ENCODE measurements at places on chromosomes 4 and X.

GRCh38 chrX:19063030-19063429, 59.2 kb downstream of the ADGRG2 start:
- no peak for DNase-seq

GRCh38 chrX:45524296-45524695, 323.6 kb upstream of the DIPK2B start:
- DNase-seq: no peak

DNA sequence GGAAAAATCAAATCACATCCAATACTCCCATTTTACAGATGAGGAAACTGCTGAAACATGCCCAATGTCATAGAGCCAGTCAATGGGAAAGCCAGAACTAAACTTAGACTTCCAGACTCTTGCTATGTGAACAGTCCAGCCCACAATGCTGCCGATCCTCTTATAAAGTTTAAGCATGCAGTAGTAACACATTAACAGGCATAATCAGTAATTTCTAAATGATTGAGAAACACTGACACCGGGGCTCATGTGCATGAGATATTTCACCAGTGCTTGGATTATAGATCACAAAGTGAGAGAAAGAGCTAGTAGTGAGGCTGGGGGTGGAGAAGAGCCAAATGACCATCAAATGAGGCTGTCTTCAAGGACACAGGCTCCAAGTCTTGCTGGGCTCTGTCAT, 2.5 kb downstream of the BDH2 start:
- DNase-seq: no peak

DNA sequence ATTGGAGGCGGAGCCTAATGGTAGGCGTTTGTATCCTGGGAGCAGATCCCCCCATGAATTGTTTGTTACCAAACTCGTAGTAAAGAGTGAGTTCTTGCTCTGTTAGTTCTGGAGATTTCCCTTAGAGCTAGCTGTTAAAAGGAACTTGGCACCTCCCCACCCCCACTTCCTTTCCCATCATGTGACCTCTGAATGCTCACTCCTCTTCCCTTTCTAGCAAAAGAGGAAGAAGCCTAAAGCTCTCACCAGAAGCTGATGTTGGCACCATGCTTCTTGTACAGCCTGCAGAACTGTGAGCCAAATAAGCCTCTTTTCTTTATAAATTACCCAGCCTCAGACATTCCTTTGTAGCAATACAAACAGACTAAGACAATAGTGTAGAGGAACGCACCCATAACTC, 13.8 kb upstream of the ATOH1 start:
- DNase-seq: peak; percentile 74

- no peak for DNase-seq
Observed at GRCh38 chr4:138996090-138996489, 19.5 kb upstream of the NOCT start.

DNA sequence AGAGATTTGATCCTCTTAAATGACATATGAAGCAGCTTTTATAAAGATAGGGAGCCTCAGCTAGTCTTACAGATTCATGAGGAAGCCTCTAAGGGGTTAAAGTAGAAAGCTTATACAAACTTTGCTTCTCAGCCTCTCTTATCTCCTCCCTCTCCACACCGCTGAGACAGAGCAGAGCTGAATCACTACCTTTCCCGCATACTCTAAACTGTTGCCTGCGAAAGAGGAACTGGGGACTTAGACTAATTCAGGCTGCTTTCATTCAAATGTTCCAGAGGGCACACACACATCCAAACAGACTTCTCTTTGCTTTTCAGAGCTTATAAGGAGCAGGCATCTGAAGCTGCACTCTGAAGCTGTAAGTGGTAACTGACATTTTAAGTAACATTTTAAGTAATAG, at the start of gene SERTM2:
Gene SERTM2 (plus strand): TSS at position 169 of the 400 bp plus-strand sequence. CDS start 7,213 bp downstream, outside the sequence.
- DNase-seq: peak; percentile 60

GRCh38 chr4:53802500-53802899, 211.2 kb upstream of the LNX1 start:
- DNase-seq: no peak

GRCh38 chrX:103361798-103362197, 5.5 kb downstream of the TCEAL9 start:
- no peak for DNase-seq

GRCh38 chr4:186297013-186297645, 31.1 kb downstream of the F11 start:
- DNase-seq: peak; percentile 65

DNA sequence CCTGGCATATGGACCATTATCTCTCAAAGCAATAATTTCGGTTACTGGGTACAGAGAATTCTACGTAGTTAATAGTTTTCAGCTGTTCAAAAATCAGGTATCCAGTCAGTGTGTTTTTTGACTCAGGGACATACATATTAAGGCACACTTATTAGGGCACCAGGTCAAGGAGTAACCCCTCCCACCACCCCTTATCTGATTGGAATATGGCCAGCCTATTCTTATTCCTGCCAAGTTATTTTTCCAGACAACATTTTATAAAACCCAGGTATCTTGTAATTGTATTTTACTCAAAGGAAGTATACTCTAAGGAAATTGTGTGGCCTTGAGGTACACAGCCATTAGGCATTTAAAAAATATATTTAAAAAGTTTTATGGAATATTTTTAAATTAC, 4.3 kb downstream of the ZFX start:
- DNase-seq: no peak

- DNase-seq: no peak
Observed at GRCh38 chrX:41491267-41492004, 44.3 kb downstream of the NYX start.

DNA sequence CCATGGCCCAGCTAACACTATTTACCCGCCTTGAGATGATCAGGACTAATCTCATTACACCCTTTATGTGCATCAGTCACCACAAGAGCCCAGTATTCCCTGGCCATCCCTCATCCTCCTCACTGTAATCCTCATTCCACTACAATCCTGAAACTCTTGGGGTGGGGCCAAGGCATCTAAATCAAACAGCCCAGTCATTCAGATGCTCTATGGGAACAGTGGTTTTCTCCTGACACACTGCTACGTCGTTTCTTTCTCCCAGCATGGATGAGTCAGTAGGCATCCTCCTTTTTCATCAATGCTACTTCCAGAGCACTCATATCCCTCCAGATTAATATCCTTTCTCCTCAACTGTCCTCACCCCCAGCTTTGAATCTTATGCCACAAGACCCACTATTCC, 5.6 kb downstream of the SDAD1 start:
- DNase-seq: no peak

- no peak for DNase-seq
Observed at GRCh38 chrX:77422891-77423648, 24.1 kb upstream of the FGF16 start.

GRCh38 chr4:42767669-42768068, 110.8 kb upstream of the ATP8A1 start:
- DNase-seq: no peak

GRCh38 chr4:105909787-105910281, 14.6 kb downstream of the NPNT start:
- no peak for DNase-seq

DNA sequence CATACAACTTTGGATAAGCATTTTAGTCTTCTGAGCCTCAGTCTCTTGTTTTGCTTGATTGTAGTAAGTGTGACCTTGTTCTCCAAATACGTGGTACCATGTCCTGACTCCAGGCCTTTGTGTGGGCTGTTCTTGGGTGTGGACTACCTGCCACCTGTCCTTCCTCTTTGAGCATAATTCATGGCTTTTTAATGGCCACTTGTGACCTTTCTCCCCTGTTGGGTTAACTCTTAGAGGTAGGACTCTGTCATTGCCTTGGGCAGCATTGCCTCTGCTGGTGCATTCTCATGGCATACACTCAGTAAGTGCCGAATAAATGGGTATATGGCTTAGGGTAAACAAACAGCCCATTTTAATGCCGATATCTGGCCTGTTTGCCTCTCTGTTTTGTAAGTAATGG, 3.0 kb downstream of the NSD2 start:
- no peak for DNase-seq

DNA sequence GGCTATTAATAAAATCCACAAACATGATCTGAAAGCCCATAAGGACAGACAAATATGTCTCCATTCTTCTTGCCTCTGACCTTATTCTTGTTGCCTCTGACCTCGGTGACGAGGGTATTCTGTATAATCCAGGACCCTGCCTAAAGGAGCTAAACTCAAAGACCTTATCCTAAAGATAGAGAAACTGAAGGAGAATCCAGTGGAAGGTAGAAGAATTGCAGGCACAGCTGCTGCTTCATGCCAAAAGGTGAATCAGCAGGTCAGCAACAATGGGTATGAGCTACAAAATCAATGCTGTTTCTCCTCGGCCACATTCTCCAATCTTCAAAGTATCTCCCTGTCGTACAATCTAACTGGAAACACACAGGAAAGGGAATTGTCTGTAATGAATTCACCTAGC, 71.4 kb downstream of the INTS6L start:
- no peak for DNase-seq

GRCh38 chr4:133960975-133961374, 240.6 kb downstream of the PABPC4L start:
- no peak for DNase-seq

GRCh38 chr4:52824603-52825459, 37.3 kb upstream of the RASL11B start:
- no peak for DNase-seq

DNA sequence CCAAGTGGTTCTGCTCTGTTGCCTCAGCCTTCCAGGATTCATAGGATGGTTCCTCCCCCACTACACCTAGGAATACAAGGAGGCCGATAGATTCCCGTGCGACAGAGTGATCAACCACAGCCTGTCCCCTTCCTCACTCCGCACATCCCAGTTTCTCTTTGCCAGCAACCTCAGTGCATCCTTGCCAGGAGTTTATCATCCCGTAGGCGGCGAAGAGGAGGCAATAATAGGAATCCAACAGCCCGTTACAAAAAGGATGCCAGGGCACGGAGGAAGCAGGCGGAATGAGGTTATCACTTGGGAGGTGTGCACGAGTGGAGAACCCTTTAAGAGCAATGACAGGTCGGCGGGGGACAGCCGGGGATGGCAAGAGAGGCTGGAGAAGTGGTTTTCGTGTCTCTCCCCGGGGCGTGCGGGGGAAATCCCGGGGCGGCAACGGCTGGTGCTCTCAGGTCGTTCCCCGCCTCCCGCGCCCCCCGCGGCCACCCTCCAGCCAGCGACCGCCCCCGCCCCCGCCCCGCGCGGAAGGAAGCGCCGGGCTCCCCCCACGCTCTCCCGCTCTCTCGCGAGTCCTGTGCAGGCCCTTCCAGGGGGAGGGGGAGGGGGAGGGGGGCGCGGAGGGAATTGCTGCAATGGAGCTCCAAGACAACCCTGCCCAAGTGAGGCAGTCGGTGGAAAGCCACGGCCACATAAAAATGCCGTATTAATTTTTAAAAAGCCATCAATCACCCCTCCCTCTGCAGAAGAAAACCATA, 1.6 kb downstream of the PPP3CA start:
- no peak for DNase-seq

DNA sequence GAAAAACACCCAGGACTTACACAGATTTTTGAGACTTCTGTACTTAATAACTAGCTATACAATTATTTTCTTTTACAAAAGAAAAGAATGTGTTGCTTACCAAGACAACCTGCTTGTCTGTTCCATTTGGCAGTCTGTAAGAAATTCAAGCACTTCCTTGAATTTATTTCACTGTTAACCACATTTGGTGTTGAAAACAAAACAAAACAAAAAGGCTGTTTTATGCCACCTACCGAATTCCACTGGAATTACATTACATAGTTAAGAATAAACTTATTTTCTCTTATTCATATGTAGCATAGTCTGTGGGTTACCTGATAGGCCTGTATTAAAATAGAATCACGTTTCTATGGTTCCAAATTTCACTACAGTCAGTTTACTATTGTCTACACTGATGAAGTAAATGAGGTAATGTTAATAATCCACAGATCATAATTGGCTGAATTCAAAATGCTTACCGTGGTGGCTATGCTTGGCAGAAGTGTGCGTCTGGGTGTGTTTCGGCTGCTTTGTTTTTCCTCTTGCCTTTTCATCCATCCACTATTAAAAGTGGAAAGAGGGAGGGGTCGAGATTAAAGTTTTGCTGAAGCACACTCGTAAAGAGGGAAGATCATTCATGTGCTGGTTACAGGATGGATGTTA, at the start of gene TLR1:
Gene TLR1 (minus strand): TSS at position 138 of the 642 bp plus-strand sequence. CDS start 5,960 bp downstream, outside the sequence.
- DNase-seq: peak; percentile 85

DNA sequence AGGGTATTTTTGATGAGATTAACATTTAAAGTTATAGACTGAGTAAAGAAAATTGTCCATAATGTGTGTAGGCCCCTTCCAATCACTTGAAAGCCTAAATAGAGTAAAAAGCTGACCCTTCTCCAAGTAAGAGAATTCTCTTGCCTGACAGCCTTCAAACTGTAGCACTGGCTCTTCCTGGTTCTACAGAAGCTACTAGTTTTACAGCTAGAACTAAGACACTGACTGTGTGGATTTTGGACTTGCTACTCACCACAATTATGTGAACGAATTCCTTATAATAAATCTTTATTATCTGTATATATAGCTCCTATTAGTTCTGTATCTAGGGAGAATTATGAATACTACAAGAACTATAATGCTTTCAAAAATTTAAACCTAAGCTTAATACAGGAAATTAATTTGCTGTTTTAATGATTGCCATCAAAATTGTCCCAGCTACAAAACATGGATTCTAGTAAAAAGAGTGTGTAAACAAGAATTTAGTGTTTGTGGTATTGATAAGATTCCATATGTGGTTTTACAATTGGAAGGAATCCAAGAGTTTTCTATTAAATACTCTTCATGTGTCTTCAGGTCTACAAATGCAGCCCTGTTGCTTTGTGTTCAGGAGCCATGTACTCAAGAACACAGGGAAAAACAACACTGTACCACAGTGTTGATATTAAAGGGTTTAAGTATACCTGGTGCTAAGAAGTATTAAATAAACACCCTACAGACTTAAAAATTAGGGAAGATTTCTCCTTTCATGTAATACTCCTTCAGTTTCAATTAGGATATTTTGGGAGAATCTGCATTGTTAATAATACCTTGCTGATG, 366.5 kb downstream of the CXXC4 start:
- DNase-seq: no peak

DNA sequence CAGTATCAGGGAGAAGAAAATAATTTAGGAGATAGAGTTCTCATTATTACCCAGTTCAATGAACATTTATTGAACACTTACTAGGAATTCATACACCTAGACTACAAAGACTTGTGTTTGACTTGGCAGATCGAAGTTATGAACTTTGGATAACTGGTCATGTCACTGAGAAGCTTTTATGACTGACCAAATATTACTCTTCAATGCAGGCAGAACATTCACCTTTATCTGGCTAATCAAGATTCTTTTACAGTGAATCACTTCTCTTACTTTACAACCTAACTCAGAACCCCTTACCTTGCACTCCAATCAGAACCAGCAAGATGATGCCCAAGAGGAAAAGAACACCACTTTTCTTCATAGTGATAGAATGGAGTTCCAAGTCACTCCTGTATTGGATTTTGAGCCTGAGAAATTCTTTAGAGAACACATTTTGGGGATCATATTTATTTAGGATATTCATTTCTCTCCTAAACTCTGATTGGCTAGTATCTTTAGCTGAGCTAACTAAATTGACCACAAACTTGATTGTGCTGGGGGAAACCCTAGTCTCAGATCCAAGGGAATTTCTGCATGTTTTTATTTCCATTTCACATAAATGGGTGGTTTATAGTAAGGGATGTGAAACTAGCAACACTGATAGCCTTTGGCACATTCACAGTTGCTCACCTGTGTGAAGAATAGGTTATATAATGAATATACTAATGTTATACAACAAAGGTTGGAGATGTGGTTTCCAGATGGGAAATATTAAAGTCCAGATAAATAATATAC, at the start of gene CXCL9:
Gene CXCL9 (minus strand): TSS at position 421 of the 774 bp plus-strand sequence. CDS start 60 bp downstream, at position 361.
- no peak for DNase-seq

GRCh38 chrX:2647627-2648026, 43.5 kb upstream of the CD99 start:
- DNase-seq: no peak

- DNase-seq: no peak
Observed at GRCh38 chr4:109232681-109233080, 69.8 kb downstream of the COL25A1 start.
